Stimulated activated CD8-positive, alpha-beta memory T cell treated with anti-CD3 and anti-CD28 coated beads, Interleukin-4, amount 100 ng/mL, for 24 hours (primary cell): ENCODE measurements at places on chromosomes 3 and 15.

GRCh38 chr15:96093063-96093462 is 237.4 kb upstream of the NR2F2 start:
- no peak for DNase-seq

GRCh38 chr3:50100956-50101845 is 12.5 kb downstream of the RBM5 start:
- DNase-seq: no peak

DNA sequence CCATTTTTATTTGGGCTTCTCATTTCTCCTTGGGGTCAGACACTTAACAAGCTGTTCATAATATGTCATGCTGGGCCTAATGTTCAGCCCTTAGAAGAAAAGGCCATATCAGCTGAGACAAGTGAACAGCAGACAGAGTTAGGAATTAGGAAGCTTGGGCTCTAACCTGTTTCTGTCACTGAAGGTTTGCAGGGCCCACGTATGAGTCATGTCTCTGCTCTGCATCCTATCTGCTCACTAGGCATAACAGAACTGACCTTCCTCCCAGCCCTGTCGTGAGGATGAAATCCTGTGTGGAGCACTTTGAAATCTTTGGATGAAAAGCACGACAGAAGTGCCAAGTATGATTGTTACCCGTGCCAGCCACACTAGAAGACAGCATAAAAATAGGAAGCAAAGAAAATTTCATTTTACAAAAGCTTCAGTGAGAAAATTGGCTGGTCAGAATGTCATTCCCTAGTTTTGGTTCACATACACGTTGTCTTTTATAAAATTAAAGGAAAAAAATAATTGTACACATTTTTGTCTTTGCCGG is 26.5 kb upstream of the CD47 start:
- no peak for DNase-seq

GRCh38 chr3:168040607-168041208 is 55.0 kb downstream of the GOLIM4 start:
- DNase-seq: no peak

DNA sequence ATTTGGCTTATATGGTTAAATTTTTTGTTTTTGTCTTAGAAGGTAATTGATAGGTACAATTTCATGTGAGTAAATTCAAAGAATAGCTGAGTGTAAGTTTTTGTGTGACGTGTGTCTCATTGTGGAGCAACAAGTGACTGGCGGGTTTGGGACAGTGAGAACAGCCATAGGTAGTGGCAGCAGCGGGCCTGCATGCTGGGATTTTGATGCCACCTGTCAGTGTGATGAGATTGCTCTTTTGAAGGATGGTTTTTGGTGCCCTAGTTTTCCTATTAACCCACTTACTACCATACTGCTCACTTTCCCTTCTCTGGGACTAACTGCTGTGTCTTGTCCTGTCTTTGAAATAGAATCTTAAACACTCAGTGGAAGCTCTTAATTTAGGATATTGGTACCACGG is 522.6 kb downstream of the NAALADL2 start:
- DNase-seq: no peak

DNA sequence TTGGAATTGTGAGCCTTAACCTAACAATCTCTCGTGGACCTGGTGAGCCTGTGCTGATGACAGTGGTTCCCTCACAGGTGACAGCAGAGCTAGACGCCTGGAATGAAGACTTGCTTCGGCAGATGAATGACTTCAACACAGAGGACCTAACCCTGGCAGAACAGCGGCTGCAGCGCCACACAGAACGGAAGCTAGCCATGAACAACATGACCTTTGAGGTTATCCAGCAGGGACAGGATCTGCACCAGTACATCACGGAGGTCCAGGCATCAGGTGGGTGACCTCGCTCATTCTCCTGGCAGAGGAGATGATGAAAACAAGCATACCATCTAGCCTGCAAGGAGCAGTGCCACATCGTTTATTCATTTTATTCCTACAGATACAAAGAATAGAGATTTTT is 316.9 kb upstream of the UMPS start:
- DNase-seq: no peak

DNA sequence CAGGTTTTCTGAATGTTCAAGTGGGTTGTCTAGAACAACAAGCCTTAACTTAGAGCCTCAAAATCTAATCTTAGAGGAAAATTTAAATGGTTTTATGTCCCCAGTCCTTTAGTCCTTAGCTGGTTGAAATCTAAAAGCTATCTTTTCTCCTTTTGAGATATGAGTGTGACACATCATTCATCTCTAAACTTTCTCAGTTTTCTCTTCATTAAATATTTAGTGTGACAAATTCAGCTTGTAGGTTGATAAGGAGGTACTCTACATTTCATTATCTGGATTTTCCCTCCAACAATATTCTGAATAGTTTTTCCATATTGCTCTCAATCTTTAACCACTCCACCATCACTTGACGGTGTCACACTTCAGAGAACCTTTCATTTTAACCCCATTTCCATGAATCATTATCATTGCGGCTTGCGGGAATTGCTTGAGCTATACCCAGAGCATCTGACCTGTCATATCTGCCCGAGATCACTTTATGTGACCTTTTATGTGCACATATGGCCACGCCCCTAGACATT is 16.1 kb upstream of the ATP8B4 start:
- peak; percentile 15 for DNase-seq

DNA sequence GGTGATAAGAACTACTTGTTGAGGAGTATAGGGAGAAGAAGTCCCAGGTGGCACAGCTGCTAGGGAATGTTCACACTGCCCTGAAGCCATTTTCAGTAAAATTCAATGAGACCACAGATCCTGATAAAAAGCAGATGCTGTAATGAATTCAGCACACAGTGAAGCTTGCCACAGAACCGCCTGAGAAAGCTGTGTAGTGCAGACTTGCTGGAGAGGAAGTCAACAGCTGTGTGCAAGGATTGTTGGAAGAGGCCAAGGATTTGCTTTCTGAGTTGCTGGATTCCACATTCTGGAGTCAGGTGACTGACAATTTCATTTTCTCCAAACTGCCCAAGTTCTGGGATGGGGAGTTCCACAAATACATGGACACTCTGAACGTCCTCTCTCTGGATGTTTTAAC is 70.9 kb downstream of the ANP32A start:
- no peak for DNase-seq

DNA sequence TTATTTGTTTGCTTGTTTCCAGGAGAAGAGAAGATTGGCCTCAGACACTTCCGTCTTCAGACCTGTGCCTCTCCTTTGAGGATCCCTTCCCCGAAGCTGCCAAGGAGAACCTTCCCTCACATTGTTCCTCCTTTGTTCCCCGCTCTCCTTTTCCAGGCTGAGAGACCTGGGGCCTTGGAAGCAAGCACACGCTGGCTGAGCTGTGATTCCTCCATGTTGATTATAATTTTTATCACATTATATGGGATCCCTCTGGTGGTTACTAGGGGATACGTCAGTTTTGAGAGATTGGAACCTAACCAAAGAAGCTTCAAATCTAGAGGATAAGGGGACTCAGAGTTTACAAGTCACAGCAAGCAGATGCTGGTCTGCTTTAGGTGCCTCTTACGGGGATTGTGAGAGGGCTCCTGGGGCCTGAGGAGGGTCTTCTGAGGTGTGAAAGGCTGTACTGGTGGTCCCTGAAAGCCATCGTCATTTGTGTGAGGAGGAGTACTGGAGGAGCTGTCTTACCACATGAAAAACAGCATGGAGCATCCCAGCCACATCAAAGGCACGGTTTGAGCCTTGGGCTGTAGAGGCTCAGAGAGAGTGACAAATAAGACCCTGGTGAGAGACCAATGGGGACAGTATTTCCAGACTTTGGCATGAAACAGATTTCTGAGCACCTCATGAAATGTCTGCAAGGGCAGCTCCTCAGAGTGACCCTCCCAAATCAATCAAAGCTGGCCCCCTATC is 760.1 kb upstream of the CFAP20DC start:
- DNase-seq: no peak

GRCh38 chr15:88693191-88693590 is 54.4 kb downstream of the ISG20 start:
- DNase-seq: no peak

GRCh38 chr3:100438623-100438974 is 37.3 kb downstream of the LNP1 start:
- no peak for DNase-seq

GRCh38 chr3:73427048-73427706 is 197.6 kb downstream of the PDZRN3 start:
- DNase-seq: no peak

GRCh38 chr3:191414286-191414685 is 46.7 kb upstream of the PYDC2 start:
- DNase-seq: no peak

DNA sequence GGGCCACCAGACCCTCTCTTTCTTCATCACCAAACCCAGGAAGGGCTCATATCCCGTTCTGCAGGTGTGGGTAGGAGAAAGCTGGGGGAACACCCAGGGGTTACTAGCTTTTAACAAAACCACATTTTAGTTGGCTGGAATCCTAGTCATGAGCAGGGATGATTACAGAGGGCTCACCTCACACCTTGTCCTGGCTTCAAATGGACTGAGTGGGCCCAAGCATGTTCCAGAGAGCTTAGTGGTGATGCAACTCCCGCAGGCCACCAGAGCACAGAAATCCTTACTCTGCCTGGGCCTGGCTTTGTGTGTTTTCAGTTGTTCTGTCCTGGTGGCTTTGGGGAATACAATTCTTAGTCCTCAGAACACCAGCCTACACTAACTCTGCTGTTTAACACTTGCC is 56.8 kb upstream of the RYK start:
- DNase-seq: no peak
